Retina (tissue), 1 donor: ENCODE measurements at places on chromosomes 13 and 19.

DNA sequence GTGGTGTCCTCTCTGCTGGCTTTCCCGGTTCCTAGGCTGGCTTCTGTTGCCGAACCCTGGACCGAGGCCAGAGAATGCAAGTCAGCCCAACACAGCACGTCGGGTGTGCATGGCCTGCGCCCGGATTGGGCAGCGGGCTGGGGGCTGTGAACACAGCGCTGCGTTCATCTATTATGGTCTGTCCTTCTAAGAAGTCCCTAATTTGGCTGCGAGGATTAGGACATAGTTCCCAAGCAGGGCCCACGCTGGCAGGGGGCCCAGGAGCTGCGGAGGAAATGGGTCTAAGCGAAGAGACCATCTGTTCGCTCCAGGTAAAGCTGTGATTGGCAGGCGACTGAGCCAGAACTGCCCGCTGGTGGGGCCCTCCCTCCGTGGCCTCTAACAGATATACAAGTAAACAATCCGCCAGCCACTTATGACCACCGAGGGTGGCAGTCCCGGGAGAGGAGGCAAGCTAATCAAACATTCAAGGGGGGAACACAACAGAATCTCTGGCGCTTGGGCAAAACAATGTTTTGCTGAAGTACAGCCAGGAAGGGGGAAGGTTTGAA is 6.0 kb downstream of the SYCE2 start:
- peak; percentile 64 for DNase-seq

- peak; percentile 24 for DNase-seq
These were observed 275.6 kb downstream of the DCLK1 start for GRCh38 chr13:35855531-35856019.

- no peak for DNase-seq
These were observed 44.8 kb downstream of the MBNL2 start for GRCh38 chr13:97266772-97267417.

DNA sequence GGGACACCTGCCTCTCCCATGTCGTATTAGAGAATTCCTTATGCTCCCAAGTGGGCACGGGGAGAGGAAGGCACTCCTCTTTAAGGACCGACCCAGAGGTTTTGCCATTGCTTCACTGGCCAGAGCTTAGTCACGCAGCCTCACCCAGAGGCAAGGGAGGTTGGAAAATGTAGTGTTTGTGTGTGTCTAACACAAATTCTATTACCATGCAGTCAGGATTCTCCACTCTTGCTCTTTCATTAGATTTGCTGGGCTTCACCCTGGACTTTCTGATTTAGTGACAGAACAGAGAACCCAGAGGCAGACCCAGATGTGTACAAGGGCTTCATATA is 14.6 kb upstream of the NCCRP1 start:
- no peak for DNase-seq

DNA sequence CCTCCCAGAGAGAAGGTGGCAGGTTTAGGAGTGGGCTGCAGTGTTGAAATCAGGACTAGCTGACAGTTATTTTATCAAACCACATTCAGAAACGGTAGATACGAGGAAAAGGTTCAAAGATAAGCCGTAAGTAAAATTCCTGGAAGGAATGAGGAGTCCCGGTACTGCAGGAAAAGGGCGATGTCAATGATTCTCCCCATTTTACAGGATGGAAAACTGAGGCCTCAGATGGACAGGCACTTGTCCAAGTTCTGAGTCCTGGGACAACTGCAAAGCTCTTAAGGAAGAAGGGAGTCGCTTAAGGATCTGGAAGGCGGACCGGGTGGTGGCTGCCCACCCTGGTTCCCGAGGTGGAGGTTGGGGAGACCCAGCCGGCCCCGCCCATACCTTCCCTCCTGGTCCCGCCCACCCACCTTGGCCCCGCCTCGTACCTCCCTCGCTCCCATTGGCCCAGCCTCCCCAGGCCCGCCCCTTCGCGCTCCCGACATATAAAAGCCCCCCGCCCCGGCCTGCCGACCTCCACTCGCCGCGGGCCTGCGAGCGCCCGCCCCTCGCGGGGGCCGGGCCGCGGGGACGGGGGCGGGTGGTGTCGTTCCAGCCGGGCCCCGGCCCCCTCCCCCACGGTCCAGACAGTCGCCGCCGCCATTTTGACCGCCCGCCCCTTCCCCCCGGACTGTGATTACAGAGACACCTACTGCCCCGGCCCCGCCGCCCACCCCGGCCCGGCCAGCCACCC is 603 bp downstream of the RFX1 start:
- peak; percentile 73 for DNase-seq
